ENCODE measurements at places on chromosomes 5 and 9.

GRCh38 chr9:89564346-89564878 is 40.4 kb upstream of the GADD45G start:
- DNase-seq, result peak; percentile 91

- no peak for DNase-seq
Observed at GRCh38 chr9:35852876-35853865, 17.0 kb downstream of the OR13J1 start.

DNA sequence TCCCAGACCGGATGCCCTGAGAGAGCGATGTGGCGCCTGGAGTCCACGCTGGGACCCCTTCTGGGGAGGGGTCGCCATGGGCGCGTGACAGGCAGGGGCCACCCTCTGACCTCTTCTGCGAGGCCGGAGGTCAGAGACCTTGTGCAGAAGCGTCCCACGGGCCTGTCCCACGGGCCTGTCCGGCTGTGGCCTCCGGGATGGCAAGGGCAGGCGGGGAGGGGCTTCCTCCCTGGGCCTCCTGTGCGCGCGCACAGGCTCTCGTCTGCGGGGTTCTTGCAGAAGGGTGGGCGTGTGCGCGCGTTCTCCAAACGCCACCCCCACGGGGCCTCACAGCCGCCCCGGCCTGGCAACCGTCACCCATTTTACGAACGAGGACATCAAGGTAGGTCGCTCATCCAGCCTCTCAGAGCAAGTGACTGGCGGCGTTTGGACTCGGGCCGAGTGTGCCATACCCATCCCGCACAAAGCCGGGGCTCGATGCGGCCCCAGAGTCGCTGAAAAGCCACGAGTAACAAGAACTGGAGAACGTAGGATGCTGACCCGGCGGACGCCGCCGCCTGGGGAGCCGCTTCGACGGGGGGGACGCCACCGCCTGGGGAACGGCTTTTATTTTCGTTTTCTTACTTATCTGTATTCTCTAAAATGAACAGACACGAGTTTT is 897 bp downstream of the AHRR start:
- no peak for DNase-seq

GRCh38 chr9:88399966-88400365 is 11.7 kb downstream of the SPIN1 start:
- peak; percentile 45 for DNase-seq

DNA sequence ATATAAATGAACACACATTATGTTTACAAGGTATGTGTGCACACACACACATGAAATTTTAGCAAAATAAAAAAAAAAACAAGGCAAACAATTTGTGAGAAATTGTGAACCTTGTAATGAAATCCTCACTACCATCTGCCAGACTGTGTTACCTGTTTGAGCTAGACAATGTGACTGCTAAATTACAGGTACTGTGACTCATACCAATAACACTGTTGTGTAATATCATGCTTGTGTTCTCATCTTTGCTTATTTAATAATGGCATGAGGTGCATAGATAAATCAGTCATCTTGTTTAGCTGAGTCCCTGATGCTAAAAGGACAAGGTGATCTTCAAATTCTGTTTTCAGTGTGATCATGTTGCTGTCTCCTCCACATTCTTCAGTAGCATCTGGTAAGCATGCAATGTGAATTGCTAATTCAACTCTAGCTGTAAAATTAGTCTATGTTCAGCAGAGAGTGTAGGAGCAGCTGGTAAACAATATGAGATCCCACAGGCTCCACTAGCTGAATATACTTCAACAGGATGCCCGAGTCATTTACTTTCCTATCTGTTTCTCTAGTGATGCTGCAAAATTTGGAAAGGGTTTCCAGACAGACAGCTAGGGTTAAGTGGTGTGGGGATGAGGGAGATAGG is 966.3 kb upstream of the C9orf72 start:
- DNase-seq, result no peak

DNA sequence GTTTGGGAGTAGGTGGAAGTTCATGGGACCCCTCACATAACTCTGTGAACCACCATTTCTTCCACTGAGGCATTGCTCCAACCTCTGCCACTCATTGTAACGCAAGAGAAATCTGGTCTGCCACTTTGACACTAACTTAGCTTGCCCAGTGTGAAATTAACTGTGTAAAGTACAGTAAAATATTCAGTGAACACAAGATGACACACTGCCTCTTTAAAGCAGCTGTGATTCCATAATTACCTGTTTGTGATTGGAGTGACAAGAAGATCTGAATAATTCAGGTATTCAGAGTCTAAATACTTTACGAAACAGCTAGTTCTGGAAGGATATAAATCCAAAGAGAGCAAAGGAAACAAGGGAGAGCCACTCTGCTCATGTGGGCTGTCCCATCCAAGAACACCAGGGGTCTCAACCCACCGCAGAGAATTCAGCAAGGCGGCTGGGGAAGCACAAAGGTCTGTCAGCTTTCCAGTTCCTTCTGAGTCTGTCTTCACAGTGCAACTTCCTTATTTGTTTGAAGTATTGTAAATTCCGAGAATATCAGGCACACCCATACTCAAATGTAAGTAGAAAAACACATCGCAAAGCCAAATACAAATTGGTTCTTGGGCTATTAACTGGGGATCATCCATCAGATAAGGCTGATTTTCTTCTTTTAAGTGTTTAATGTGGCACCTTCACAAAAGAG is 86.9 kb downstream of the GNAQ start:
- no peak for DNase-seq

DNA sequence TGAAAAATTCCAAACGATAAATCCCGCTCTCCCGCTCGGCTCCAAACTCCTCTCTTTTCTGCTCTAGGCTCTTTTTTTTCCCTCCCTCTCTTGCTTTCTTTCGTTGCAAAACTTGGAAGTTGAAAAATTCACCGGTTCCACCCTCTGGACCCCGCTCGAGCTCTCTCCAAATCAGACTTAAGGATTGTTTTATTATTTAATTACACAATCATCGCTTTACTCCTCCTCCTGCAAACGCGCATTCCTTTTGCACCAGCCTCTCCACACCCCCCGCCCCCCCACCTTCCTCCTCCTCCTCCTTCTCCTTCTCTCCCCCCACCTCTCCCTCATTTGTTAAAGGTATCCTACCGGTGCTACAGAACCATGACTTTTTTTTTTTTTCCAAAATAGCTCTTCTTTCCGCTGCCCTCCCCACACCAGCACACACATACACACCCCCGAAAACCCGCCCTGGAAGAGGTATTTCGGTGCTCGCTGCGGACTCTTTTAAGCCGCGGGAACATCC is 535 bp upstream of the NFIB start:
- DNase-seq, result peak; percentile 86

GRCh38 chr5:111562561-111562960 is 50.2 kb upstream of the STARD4 start:
- DNase-seq, result no peak

- no peak for DNase-seq
Observed at GRCh38 chr9:131841765-131842318, 102.0 kb upstream of the RAPGEF1 start.

DNA sequence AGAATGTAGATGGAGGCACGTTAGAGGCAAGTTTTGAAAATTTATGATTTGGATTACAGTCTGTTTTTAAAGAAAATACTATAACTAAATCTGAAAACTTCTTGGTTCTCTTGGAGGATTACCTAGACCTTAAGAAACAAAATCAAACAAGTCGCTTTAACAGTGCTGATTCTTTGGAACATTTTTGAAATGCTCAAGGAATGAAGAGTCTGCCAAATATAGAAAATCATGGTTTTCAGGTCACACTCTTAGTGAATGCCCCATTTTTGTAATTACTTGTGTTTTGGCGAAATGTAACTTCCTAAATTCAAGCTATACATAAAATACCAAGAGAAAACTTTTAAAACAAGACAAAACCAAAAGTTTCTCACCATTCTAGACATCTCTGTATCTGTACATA is 93.2 kb downstream of the EQTN start:
- DNase-seq, result no peak

- DNase-seq, result peak; percentile 37
Observed at GRCh38 chr5:64229163-64229774, 63.6 kb downstream of the RNF180 start.

- DNase-seq, result no peak
Observed at GRCh38 chr5:135830384-135830700, 4.1 kb upstream of the SLC25A48 start.

GRCh38 chr5:123444016-123444415 is 20.8 kb upstream of the CEP120 start:
- peak; percentile 47 for DNase-seq

DNA sequence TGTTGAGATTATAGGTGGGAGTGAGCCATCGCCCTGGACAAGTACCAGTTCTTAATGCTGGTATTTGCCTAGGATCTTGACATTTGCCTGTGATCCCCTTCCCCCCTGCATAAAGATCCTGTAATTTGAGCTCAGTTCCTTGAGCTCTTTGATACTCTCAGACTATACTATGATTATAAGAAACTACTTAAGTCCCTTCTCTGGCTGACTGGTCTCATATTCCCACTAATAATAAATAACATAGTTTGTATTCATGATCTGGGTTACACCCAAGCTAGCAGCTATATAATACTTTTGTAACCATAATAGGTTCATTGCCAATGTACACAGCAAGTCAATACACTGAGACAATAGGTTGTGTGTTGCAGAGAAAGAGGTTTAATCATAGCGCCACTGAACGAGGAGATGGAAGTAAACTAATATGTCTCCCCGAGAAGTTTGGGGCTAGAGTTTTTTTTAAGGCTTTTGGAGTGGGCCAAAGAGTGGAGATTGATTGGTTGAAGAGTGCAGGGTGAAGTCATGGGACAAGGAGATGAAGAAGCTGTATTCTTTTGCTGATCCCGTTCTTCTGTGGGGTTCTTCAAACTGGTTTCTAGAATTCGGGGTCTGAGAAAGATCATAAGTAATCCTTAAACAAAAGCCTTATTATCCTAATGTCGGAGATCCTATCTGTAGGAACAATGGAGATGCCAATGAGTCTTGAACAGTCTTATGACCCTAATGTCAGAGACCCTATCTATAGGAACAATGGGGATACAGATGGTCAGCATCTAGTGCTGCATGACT is 20.7 kb upstream of the SHOC1 start:
- no peak for DNase-seq

GRCh38 chr5:58046371-58046770 is 413.5 kb downstream of the PLK2 start:
- DNase-seq, result no peak

DNA sequence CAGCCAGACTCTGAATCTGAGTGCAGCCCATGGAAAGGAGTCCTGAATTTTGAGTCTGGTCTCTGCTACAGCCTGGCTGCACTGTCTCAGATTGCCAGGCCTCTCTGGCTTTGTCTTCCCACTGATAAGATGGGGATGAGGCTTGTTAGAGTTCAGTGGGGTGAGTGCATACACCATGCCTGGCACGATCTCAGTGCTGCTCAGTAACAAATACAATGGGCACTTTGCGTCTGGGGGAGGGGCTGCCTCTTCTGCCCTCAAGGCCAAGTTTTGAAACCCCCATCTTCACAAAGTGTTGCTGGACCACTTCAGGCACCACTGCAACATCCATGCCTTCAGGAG is 49.0 kb downstream of the PPARGC1B start:
- DNase-seq, result no peak

- no peak for DNase-seq
Observed at GRCh38 chr9:35714579-35715252, 17.3 kb downstream of the TLN1 start.

All from ACHN (cell line).